ENCODE measurements at places on chromosomes 2 and 18.

- H3K36me3 ChIP-seq = no peaks in the 10 kb centered on the region
- H3K4me1 ChIP-seq = peaks cover 26% of the 10 kb centered on the region
- DNase-seq = no peak
- H3K27ac ChIP-seq = no peak overlapping the region
- no peak overlapping the region for H3K4me3 ChIP-seq
Measured at GRCh38 chr2:176129813-176130146, 275 bp downstream of the HOXD8 start.

DNA sequence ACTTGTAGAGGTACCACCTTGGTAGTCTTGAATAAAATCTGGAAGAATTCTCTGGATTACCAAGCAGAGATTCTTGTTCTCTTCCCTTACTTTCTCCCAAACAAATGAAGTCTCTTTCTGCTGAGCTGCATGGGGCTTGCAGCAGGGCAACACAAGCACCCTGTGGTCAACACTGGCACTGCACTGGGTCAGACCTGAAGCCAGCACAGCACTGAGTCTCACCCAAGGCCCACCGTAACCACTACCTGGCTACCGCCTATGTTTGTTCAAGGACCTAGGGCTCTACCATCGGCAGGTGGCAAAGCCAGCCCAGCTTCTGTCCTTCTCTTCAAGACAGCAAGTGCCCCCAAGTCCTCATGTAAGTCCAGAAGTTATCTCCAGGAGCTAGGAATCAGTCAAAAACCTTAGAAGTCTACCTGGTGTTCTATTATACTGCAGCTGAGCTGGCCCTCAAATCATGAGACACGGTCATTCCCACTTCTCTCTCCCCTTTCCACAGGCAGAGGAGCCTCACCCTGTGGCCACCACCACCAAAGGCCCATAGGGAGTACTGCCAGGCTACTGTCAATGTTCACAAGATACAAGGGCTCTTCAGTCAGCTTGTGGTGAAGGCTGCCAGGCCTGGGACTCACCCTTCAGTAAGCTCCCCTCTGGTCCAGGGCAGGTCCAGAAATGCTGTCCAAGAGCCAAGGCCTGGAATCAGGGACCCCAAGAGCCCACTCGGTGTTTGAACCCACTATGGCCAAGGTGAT is 18.4 kb downstream of the VPS54 start:
- H3K27ac ChIP-seq = no peak overlapping the region
- H3K4me3 ChIP-seq = no peak overlapping the region
- no peaks in the 10 kb centered on the region for H3K27me3 ChIP-seq
- H3K36me3 ChIP-seq = no peaks in the 10 kb centered on the region
- no peak for DNase-seq

GRCh38 chr2:71742953-71743601 is 289.7 kb downstream of the DYSF start:
- no peaks in the 10 kb centered on the region for H3K27me3 ChIP-seq
- DNase-seq = no peak
- no peak overlapping the region for H3K4me3 ChIP-seq

DNA sequence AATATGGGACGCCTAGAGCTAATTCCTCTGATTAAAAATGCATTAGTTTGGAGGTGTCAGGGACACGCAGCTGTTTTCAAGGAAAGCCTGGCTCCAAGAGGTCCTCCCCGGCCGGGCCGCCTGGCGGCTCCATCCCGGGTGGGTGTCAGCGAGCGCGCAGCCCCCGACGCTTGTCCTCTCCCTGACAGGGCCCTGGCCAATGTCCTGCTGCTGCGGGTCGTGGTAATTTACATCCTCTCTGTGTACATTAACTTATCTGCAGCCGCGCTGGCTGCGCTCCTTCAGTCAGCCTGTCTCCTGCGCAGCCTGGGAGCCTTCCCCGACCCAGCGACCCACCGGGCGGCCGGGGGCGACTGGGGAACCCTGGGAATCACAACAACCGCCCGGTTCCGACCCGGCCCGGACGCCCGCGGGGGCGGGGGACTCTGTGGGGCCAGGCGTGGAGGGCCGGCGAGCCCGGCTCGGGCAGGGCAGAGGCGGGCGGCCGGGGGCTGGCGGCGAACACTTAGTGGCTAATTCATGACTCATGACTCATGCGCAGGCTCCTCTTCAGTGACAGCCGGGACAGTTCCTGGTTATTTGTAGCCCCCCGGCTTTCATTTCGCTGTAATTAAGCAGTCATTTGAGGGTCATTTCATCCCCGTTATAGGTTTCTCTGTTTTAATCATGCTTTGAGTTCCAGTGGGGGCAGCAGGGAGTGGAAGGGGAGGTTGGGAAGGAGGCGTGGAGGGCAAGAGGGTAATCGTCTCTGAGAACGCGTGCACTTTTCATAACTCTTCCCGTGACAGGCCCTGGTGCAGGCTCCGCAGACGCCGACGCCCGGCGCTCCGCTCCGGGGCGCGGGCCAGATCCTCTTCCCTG is 141.9 kb upstream of the CTAGE1 start:
- H3K36me3 ChIP-seq = no peaks in the 10 kb centered on the region
- peaks cover 7% of the 10 kb centered on the region for H3K27me3 ChIP-seq
- H3K4me1 ChIP-seq = no peaks in the 10 kb centered on the region
- H3K27ac ChIP-seq = no peak overlapping the region
- H3K4me3 ChIP-seq = no peak overlapping the region

GRCh38 chr2:107729440-107729839 is 97.3 kb upstream of the RGPD4 start:
- no peaks in the 10 kb centered on the region for H3K36me3 ChIP-seq
- H3K27ac ChIP-seq = no peak overlapping the region
- no peaks in the 10 kb centered on the region for H3K27me3 ChIP-seq
- no peaks in the 10 kb centered on the region for H3K4me1 ChIP-seq
- no peak for DNase-seq

DNA sequence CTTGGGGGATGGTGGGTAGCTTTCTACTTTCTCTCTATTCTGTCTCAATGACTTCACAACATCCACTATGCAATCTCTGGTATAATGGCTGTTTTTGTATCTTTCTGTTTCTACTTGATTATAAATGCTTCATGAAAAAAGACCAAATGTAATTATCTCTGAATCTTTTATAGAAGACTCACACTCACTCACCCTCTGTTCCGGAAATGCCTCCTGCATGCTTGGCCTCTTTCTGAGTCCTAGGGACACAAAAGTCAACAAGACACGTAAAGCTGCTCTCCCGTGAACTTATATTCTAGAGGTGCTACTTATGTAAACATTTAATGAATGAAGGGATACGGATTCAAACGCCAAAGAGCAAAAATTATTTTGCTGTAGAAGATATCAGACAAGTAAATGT is 502.2 kb upstream of the SOX11 start:
- no peak overlapping the region for H3K27ac ChIP-seq
- no peak for DNase-seq
- no peak overlapping the region for H3K4me3 ChIP-seq

GRCh38 chr2:162198239-162198638 is 45.0 kb downstream of the FAP start:
- no peak overlapping the region for H3K27ac ChIP-seq
- no peaks in the 10 kb centered on the region for H3K4me1 ChIP-seq
- no peak for DNase-seq
- no peak overlapping the region for H3K4me3 ChIP-seq
- H3K27me3 ChIP-seq = no peaks in the 10 kb centered on the region

GRCh38 chr2:42879913-42880737 is 87.7 kb upstream of the HAAO start:
- DNase-seq = no peak
- no peaks in the 10 kb centered on the region for H3K4me1 ChIP-seq
- H3K36me3 ChIP-seq = no peaks in the 10 kb centered on the region
- H3K27ac ChIP-seq = no peak overlapping the region

DNA sequence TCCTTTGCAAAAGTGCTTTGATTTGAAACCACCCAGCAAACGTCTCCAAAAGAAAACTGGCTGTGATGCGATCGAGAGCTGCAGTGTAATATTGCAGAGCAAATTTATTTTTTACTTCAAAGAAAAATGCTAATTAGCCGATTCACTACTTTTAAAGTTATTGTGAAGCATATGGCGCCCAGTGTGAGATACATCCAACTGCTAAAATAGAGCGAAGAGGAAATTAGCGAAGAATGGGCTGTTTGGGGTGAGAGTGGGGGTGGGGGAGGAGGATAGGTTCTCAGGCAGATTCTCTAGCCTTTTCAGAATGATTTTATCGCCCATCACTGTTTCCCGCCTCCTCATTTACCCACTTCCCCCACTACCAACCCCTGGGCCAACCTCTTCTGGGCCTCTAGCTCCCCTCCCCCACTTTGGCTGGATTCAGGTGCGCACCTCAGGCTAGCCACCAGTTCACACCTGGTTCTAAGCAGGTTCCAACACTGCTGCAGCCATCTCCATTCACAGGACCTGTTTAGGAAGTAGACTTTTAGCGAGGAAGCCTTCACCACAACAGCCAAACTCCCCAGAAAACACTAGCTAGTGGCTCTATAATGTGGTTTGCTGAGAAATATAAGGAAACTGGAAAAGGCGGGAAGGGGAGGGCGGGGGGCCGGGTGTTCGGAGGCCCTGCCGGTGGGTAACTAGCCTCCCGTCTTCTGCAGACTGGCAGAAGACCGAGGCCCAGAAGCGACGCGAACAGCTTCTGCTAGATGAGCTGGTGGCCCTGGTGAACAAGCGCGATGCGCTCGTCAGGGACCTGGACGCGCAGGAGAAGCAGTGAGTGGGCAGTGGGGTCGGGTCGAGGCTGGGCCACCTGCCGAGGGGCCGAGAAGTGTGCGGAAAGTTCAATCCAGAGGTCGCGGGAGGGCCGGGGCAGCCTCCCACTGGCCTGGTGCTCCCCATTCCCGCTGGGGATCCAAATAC is 6.0 kb upstream of the OTX1 start:
- DNase-seq = no peak
- peaks cover 41% of the 10 kb centered on the region for H3K27me3 ChIP-seq
- no peak overlapping the region for H3K4me3 ChIP-seq
- no peak overlapping the region for H3K27ac ChIP-seq
- peaks cover 32% of the 10 kb centered on the region for H3K4me1 ChIP-seq

GRCh38 chr2:63050334-63051041 is at the start of gene OTX1:
Gene OTX1, plus strand, starts transcription at chr2:63050830. Its CDS starts 2,161 bp downstream, at chr2:63052991.
- DNase-seq = peak; percentile 66
- peaks cover 84% of the 10 kb centered on the region for H3K4me1 ChIP-seq
- peak within 1 kb of the TSS; percentile 48 for H3K4me3 ChIP-seq

DNA sequence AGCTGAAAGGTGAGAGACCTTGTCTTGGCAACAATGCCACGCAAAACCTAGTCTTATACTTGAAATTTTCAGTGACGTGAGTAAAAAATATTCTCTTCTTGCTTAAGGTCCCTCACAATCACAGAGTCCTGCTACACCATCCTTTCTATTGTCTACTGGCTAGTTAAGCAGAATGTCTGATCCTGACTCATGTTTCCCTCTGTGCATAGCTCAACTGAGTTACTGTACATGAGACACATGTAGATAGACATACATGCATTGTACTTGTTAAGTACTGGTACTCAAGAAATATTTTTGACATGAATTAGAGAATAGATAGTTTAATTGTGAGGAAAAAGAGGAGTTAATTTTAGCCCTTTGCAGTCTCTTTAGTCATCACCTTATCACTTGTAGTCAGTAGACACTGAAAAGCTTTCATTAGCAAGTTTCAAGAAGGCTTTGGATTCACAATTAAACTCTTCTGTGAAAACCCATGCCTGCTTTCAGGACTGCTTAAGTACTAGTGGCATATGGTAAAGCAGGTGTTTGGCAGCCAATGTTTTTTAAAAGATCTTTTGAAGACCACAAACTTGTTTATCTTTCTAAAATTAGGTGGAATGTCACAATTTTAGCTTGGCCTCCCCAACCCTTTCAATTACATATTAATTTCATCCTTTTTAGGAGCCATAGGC is 158.7 kb upstream of the CCDC150 start:
- H3K4me1 ChIP-seq = no peaks in the 10 kb centered on the region
- no peaks in the 10 kb centered on the region for H3K36me3 ChIP-seq
- H3K27me3 ChIP-seq = peaks cover 11% of the 10 kb centered on the region
- DNase-seq = no peak
- H3K27ac ChIP-seq = no peak overlapping the region
- no peak overlapping the region for H3K4me3 ChIP-seq

GRCh38 chr2:37587817-37588216 is 83.6 kb downstream of the CDC42EP3 start:
- no peaks in the 10 kb centered on the region for H3K36me3 ChIP-seq
- peaks cover 20% of the 10 kb centered on the region for H3K4me1 ChIP-seq
- H3K4me3 ChIP-seq = no peak overlapping the region
- no peaks in the 10 kb centered on the region for H3K27me3 ChIP-seq

GRCh38 chr18:76654577-76654976 is 159.5 kb upstream of the ZNF516 start:
- peaks cover 9% of the 10 kb centered on the region for H3K27me3 ChIP-seq
- no peak overlapping the region for H3K27ac ChIP-seq
- H3K4me1 ChIP-seq = no peaks in the 10 kb centered on the region
- DNase-seq = no peak

DNA sequence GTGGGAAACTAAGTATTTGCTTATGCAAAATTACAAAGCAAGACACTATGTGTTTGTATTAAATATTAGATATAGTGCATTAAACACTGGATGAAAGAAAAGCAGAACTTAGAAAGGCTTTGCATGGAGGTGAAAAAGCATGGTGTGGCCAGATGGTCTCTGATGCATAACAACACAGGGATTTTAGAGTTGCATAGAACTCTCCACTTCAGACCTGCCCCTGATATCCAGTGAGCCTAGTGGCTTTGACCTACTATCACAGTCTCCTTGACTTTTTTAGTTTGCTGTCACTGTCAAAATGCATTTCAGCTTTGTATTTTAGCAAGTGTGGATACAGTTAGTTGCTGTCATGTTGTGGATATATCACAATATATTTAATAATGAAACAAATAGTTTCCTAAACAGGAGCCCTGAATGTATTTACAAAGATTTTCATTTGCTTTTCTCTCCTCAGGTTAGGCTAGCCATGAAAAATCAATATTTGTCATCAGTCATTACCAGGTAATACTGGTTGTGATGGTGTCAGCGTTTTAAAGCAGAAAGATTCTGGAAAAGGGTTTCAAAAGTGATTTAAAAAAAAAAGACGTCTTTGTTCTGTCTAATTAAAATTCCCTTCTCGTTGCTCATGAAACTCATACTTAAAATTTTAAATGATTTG is 5.2 kb downstream of the CSRNP3 start:
- no peaks in the 10 kb centered on the region for H3K36me3 ChIP-seq
- no peak overlapping the region for H3K27ac ChIP-seq
- no peaks in the 10 kb centered on the region for H3K4me1 ChIP-seq
- H3K4me3 ChIP-seq = no peak overlapping the region

DNA sequence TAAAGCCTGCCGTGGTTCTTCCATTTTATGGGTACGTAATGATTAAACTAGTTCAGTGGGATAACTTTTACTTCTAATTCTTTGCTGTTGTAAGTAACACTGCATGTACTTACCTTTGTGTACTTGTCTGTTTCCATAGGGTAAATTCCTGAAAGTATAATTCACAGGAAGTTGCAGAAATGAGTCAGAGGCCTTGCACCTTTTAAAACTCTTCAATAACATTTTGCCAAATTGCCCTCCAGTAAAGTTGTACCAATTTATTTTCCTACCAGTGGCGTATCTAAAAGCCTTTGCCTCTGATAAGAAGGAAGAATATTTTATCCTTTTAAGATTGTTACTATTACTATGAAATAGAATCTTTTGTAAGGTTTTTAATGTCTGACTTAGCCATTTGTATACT is 65.1 kb downstream of the CAB39 start:
- H3K27ac ChIP-seq = no peak overlapping the region
- no peaks in the 10 kb centered on the region for H3K4me1 ChIP-seq
- no peak overlapping the region for H3K4me3 ChIP-seq
- peaks cover 1% of the 10 kb centered on the region for H3K36me3 ChIP-seq
- DNase-seq = no peak
- H3K27me3 ChIP-seq = no peaks in the 10 kb centered on the region

- H3K4me3 ChIP-seq = no peak overlapping the region
- DNase-seq = peak; percentile 89
- H3K27me3 ChIP-seq = no peaks in the 10 kb centered on the region
- no peaks in the 10 kb centered on the region for H3K36me3 ChIP-seq
- peaks cover 18% of the 10 kb centered on the region for H3K4me1 ChIP-seq
Measured at GRCh38 chr2:696463-696862, 19.3 kb upstream of the TMEM18 start.

Measured in B cell (primary cell).